ENCODE measurements at places on chromosomes 5 and 9. TPM values are rescaled to one million over a fixed set of nuclear protein-coding genes. Genes with fewer than 3 reads are reported as not detected.

DNA sequence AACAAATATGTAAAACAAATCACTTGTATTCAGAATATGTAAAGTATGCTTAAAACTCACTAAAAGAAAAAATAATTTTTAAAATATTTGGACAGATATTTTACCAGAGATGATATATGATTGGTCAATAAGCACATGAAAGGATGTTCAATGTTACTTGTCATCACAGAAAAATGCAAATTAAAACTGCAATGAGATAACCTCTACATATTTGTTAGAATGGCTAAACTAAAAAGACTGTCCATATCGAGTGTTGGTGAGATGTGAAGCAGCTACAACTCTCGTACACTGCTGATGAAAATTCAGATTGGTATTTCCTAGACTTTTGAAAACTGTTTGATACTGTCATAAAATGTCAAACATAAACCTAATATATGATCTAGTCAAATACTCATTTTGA, 685.1 kb downstream of the DTWD2 start:
- DNase-seq = no peak

PCDHGB1 gene
- total RNA-seq = 7.1 TPM

GRCh38 chr5:79962575-79963222, 28.4 kb downstream of the MTX3 start:
- no peak for DNase-seq

HRH2 gene
- 58.0 TPM for total RNA-seq

DNA sequence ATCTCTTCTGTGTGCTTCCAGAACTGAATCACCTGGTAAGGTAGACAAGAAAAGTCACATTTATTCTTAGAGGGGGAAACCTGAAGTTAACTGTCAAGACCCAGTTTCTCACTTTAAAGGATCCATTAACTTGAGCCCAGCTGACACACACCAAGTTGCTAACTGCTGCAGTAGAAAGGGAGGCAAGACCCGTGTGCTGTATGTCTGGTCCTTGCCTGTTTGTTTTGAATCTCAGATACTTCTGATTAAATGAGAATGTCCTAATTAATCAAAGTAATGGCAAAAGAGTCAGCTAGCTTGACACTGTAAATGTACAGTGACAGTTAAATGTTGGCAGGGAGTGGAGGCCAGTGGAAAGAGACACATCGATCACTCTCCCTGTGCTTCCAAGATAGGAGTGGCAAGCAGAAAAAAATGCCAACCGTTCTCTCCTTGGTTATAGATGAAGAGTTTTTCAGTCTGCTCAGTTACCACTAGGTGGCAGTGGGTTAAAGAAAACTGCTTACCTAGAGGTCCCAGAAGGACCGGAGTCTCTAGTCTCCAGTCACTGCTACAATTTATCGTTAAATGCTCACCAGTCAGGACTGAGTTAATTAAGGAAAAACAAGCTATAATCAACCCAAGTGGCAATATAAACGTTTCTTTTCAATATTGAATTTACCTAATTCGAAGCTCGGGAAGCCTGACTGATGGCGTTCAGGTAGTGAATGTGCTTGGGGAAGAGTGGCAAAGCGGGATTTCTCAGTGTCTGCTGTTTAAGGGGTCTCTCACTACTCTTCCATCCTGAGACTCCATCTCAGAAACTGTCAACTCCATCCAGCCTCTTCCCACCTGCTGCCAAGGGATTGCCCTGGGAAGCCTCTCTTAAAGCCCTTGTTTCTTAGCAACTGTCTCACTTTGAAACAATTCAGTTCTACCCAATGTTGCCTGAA, 18.4 kb downstream of the LSM11 start:
- DNase-seq = no peak

- peak; percentile 65 for DNase-seq
Measured at GRCh38 chr5:139659695-139660101, 11.5 kb downstream of the CXXC5 start.

DNA sequence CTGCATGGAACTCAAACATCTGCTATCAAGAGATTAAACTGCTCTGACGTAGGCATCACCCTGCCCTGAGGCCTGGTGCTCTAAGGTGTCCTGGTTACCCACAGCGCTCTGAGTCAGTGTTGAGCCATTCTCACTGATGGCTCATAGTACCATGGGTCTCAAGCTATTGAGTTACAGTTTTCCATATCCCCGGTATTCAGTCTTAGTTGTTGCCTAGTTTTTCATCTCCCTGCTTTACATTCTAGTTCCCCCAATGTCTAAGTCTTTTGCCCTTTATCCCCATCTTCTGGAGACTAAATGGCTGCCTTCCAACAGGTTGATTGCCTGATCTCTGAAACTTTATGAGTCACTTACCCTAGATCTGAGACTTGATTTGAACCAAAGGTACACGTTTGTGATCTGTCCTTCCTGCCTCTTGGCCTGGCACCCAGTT, 161.2 kb upstream of the PTGER4 start:
- DNase-seq = no peak

All from left ventricle myocardium superior (tissue), 1 donor.